ENCODE measurements at places on chromosomes 5 and 9. TPM values are rescaled to one million over a fixed set of nuclear protein-coding genes. Genes with fewer than 3 reads are reported as not detected.

DNA sequence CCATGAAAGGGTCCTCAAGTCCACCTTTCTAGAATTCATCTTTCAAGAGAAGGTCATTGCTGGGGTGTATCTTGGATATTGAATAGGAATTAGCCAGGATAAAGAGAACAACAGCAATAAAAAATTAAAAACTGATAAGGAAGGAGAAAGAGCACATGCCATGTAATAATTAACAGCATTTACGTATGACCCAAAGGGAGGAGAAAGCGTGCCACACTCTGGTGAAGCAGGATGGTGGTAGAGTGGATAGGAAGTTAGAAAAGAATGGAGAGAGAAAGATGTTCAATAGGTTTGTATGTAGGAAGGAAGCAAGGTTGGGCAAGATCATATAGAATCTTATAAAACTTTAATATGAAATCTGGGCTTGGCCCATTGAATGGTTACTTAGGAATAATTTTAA, 751.5 kb downstream of the MAT2B start:
- no peak overlapping the region for H3K4me3 ChIP-seq
- no peak overlapping the region for H3K27ac ChIP-seq
- no peaks in the 10 kb centered on the region for H3K4me1 ChIP-seq

DNA sequence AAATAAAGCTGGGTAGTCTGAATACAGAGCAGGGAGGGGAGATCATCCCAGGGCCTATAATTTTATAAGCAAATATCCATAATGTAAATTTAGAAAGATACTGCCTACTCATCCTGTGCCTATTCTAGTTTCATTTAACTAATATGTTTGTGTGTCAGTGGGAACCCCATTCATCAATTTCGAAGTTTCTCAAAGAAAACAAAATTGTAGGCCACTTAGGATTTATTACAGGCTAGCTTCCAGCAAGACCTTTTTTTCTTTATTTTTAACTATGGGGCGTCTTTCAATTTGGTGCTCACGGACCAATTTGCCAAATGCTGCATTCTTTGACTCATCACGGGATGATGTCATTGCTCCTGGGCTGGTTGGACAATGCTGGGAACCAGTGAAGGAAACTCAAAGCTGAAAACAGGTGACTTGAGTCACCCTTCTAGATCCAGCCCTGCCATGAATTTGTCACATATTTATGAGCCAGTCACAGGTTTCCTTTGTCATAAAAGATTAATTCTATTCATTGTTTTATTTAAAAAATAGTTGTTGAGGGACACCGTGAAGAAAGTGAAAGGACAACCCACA, 13.4 kb downstream of the PCSK5 start:
- DNase-seq = no peak
- no peaks in the 10 kb centered on the region for H3K36me3 ChIP-seq
- H3K4me3 ChIP-seq = no peak overlapping the region
- no peaks in the 10 kb centered on the region for H3K4me1 ChIP-seq
- H3K27me3 ChIP-seq = no peaks in the 10 kb centered on the region

DNA sequence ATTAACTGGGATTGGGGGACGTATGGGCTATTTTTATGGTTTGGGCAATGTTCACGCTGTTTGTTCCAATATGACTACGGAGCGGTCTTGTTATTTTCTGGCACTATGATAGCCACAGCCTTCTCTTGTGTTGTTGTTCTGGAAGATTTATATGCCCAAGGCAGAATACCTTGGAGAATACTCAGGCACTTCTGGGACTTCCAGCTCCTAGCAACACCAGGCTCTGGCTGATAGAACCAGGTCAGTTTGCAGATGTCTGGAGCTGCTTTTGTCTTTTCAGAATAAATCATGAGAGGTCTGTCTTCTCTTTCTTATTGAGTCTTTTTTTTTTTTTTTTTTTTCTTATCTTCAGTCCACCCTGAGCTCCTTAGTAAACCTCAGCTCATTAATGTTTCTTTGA, 262.5 kb downstream of the MED10 start:
- H3K27ac ChIP-seq = no peak overlapping the region
- no peaks in the 10 kb centered on the region for H3K27me3 ChIP-seq
- H3K4me3 ChIP-seq = no peak overlapping the region
- DNase-seq = no peak

Gene SOHLH1
- total RNA-seq = not detected

Data from heart left ventricle (tissue), 16 donors.